Endothelial cell of coronary artery (primary cell): ENCODE measurements at places on chromosomes 2 and 18. TPM values are rescaled to one million over a fixed set of nuclear protein-coding genes. Genes with fewer than 3 reads are reported as not detected.

IL1A gene
- 0.75 and 1.8 TPM in 2 replicates for total RNA-seq

SLC4A5 gene
- total RNA-seq: 0.09 TPM in 1 of 2 replicates, not detected in the other

MROH2A gene
- not detected in 2 replicates for total RNA-seq

PRSS56 gene
- not detected in 2 replicates for total RNA-seq

TMEM17 gene
- 0.47 and 1.4 TPM in 2 replicates for total RNA-seq

AGXT gene
- total RNA-seq: not detected in 2 replicates
